ENCODE measurements at places on chromosomes 11 and 22.
A peak's percentile ranks its signal among the peaks of the same experiment; 100 is the strongest.

DNA sequence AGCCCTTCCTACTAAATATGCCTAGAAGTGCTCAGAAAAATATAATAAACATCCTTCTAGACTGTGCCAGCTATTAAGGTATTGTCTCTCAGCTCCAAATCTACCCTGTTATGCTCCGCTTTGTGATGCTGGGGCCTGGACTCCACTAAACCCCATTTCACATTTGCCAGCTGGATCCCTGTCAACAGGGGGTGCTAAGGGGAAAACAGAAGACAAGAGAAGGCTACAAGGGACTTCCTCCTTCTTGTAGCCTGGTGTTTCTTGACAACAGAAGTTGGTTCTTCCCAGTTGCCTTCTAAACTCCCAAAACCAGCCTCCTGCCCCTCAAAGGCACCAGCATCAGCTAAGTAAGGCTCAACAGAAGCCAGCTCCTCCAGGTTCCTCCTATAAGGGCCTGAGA is 5.2 kb downstream of the NUMA1 start:
- H3K27ac ChIP-seq: no peak overlapping the region
- H3K4me3 ChIP-seq: no peak overlapping the region
- no peak for DNase-seq
- H3K4me1 ChIP-seq: peaks cover 43% of the 10 kb centered on the region

DNA sequence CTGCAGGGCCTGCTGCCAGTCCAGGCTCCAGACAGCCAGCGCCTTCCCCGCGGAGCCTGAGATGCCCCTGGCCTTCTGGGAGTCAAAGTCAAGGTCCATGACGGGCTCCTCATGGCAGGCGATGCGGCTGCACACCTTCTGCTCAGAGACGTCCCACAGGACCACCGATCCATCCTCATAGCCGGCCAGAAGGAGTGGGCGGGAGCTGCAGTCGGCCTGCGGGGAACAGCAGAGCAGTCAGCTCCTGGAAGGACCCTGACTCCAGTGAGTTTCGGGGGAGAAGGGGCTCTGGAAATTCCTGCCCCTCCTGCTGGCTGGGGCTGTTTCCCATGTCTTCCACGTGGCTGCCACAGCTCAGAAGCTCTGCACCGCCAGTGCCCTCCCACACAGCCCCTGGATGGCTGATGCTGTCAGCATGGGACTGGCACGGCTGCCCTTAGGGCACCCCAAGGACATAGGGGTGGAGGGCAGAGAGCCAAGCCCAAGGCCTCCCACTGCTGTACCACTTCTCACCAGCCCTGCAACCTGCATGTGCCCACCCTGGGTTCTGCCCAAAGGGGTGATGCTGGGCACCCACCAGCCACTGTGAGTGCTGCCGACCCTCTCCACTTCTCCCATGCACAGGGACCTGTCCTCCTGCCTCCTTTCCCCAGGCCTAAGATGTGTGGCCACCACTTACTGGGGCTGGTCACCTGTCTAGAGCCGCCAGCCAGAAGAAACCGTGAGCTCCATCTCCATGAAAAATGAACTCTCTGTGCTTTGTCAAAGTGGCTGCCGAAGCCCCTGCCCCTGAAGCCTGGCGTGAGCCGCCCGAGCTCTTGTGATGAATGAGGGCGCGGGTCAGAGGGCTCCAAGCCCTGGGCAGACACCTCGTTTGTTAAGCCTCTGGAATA is 41.7 kb downstream of the TBX1 start:
- peak; percentile 59 for DNase-seq
- H3K4me1 ChIP-seq: peaks cover 70% of the 10 kb centered on the region
- no peaks in the 10 kb centered on the region for H3K27me3 ChIP-seq
- no peak overlapping the region for H3K27ac ChIP-seq
- H3K4me3 ChIP-seq: no peak overlapping the region
- H3K36me3 ChIP-seq: no peaks in the 10 kb centered on the region

DNA sequence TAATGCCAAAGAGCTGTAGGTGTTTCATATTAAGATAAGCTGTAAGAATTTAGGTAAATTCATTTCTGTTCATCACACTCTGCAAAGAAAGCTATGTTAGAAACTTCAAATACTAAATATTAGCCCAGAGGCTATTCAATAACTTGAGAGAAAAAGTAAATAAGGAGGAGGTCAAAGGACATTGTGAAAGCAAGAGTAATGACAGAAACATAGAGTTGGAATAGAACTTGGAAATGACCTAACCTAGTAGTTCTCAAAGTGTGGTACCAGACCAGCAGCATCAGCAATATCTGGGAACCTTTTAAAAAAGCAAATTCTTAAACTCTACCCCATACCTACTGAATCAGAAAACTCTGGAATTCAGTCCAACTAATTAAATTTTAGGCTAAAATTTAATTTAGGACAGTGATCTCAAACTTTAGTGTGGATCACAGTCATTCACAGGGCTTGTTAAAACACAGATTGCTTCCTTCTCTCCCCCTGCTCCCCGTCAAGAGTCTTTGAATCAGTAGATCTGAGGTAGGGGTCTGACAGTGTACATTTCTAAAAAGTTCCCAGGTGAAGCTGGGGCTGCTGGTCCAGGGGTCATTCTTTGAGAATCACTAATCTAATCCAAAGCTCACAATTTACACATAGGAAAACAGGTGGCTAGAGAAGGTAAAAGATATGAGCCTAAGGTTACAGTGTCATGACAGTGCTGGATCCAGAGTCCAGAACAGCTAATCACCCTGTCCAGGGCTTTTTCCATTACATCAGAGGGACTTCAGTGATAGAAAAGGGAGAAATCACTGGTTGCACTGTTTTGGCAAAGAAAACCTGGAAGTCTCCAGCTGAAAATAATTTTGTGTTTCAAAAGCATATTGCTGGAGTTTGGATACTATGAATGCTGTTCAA is 241.1 kb downstream of the SOX6 start:
- no peak overlapping the region for H3K4me3 ChIP-seq
- no peaks in the 10 kb centered on the region for H3K27me3 ChIP-seq
- H3K4me1 ChIP-seq: peaks cover 6% of the 10 kb centered on the region
- H3K27ac ChIP-seq: no peak overlapping the region

DNA sequence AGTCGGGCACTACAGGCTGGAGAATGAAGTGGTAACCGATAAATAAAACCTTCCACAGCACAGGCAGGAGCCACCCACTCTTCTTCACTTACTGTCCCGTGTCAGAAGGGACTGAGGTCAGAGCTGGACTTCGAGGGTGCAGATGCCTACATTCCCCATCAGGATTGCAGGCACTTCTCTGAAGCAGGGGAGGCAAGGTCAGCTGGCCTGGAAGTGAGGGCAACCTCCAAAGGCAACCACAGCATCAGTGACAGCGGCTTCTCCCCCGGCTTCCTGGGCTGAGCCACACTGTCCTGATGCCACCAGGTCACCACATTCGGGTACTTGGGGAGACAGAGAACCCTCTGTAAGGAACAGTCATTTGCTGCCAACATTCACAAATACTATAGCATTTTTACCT is 22.7 kb downstream of the TCIRG1 start:
- DNase-seq: no peak
- no peaks in the 10 kb centered on the region for H3K27me3 ChIP-seq
- no peak overlapping the region for H3K27ac ChIP-seq
- H3K4me3 ChIP-seq: no peak overlapping the region
- H3K36me3 ChIP-seq: peaks cover 50% of the 10 kb centered on the region

- DNase-seq: no peak
- no peaks in the 10 kb centered on the region for H3K4me1 ChIP-seq
Observed at GRCh38 chr11:11335043-11335442, 18.0 kb downstream of the CSNK2A3 start.
